Vein endothelial cell (primary cell): ENCODE measurements at places on chromosomes 12 and 14. TPM values are rescaled to one million over a fixed set of nuclear protein-coding genes. Genes with fewer than 3 reads are reported as not detected.

The ETFBKMT gene
- 2.3 and 2.4 TPM in 2 replicates for total RNA-seq

The MYF6 gene
- total RNA-seq = not detected in 2 replicates

The FOXN4 gene
- not detected in 2 replicates for total RNA-seq

The FGF23 gene
- not detected in 2 replicates for total RNA-seq

The DNAJC22 gene
- 0.29 and 0.65 TPM in 2 replicates for total RNA-seq
